ENCODE measurements at places on chromosomes 3 and 15.

DNA sequence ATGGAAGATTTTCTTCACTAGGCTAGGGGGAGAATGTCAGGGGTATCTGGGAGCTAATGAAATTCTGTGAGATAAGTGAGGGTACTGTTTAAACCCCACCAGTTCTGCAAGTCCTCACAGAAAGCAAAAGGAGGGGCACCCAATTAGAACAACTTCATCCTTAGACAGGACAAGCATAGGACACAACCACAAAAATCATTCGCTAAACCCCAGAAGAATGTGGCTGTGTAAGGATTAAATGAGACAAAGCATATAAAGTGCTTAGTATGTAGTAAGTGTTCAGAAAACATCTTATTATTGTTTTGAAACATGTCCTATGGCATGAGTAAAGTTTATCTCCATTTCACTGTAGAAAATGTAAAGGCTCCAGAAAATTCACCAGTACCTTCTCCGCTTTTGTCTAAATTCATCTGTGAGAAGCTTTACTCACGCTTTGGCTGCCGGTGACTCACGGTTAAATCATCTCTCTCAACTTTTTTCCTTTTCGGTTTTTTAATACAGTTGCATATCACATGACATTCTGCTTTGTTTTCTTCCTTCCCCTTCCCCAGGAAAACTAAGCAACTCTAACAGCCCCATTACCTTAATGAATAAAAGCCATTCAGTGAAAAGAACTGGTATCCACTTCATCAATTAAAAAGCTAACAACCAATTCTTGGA lies 1.7 kb downstream of the CLRN1 start:
- DNase-seq, result no peak

DNA sequence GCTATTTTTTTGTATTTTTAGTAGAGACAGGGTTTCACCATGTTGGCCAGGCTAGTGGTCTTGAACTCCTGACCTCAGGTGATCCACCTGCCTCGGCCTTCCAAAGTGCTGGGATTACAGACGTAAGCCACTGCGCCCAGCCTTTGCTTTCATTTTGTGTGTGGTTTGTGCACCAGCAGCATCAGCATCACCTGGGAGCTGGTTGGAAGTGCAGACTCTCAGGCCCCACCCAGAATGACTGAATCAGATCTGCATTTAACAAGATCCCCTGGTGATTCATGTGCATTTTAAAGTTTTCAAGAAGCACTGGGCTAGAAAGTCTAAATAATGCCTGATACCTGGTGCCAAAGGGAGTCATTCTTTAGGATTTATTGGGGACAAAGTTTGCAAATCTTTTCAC lies 73.4 kb upstream of the BNIP2 start:
- DNase-seq, result no peak

DNA sequence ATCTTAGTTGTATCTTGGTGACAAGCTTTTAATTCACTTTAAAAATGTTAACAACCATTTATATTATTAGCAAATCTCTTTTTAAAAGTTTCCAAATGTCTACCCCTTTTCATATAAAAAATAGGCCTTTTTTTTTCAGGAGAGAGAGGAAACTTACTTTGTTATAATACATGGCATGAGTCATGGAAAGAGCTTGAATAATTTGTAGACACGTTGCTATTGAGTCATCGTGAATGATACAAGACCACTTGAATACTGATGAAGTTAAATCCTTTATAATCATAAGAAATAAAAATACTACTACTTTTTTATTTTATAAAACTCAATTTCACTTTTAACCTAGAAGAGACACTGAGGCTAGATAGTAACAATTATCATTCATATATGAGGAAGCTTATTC lies 70.3 kb upstream of the BBX start:
- no peak for DNase-seq

DNA sequence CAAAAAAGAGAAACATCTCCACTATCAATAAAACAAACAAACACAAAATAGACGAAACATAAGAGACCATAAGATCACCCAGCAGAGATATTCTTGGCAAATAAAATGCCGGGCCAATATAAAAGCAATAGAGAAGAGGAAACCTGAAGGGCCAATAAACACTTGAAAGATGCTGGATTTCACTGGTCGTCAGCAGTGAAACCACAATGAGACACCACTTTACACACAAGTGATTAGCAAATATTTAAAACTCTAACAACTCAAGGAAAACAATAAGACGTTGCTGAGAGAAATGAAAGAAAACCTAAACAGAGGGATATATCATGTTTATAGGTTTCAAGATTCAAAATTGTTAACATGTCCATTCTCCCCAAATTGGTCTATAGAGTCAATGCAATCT lies 148.5 kb downstream of the WDR76 start:
- DNase-seq, result no peak

DNA sequence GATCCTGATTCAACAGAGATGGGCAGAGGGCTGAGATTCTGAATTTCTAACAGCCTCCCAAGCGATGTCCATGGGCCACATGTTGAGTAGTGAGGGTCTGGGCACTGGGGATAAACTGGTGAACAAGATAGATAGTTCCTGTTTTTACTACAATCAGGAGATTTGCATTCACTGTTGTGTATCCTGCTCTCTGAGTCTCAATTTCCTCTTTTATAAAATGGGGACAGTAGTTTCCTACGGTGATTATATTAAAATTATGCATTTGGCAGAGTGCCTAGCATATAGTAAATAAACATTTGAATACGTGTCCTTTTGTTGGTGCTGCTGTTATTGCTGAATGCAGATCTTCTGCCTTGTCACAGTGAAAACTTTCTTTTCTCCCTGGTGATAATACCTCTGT lies 102.5 kb downstream of the MYH15 start:
- no peak for DNase-seq

DNA sequence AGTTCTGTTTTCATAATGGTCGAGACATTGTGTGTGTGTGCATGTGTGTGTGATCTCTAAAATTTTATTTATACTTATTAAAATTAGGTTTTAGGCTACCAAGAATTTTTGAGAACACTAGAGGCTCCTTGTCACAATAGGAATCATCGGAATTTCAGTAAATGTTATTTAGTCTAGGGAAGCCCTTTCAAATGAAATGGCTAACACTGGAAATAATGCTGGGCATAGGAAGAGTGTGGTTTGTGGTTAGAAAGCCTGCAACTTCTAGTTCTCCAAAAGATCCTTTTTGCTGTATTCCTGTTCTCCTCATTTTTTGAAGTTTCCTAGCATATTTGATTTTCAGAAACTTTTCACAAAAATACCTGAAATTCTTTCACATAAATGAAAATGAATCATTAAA lies 92.5 kb upstream of the MBNL1 start:
- no peak for DNase-seq

GRCh38 chr3:13513051-13513912 lies 33.2 kb downstream of the HDAC11 start:
- no peak for DNase-seq

GRCh38 chr3:149042789-149043386 lies 43.4 kb downstream of the HLTF start:
- DNase-seq, result no peak

Measured in substantia nigra (tissue), 51 donors.